ENCODE measurements at places on chromosomes 11 and 22.

GRCh38 chr22:25383892-25384291 is 164.5 kb downstream of the CRYBB2 start:
- no peak for DNase-seq

DNA sequence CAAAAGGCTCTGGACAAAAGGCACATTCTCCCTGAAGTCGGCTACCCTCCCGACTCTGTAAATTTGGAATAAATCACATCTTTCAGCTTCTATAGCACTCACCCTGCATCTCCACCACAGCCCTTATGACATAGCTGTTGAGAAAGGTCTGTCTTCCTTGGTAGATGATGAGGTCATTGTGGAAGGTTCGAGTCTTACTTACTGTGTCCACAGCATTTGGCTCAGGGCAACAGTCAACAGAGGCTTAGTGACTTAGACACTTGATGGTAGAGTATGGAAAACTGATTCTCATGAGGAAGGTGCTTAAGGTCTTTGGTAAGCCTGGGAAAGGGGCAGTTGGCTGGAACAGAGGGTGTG is 45.6 kb downstream of the PTPRJ start:
- no peak for DNase-seq

GRCh38 chr22:36478966-36479365 is 2.5 kb downstream of the TXN2 start:
- DNase-seq: no peak

DNA sequence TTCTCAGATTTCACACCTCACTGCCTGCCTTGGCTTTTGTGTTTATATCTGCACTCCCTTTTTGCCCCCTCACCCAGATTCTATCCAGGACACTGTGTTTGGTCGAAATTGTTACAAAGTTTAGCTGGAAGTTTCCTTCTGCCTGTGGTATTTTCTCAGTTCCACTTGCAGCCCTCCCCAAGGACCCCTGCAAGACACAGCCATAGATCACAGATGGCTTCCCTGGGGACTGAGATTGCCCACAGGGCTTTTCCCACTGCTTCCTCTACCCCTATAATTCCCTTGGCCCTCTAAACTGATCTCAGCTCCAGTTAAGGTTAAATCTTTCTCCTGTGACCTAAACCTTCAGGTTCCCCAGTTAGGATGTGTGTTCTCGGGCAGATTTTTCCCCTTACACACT is 146.1 kb upstream of the C11orf87 start:
- no peak for DNase-seq

- peak; percentile 54 for DNase-seq
Observed at GRCh38 chr11:128473636-128474035, 113.7 kb downstream of the ETS1 start.

- no peak for DNase-seq
Observed at GRCh38 chr22:32823024-32823730, 21.7 kb downstream of the TIMP3 start.

- peak; percentile 43 for DNase-seq
Observed at GRCh38 chr22:37661160-37661924, 2.8 kb downstream of the PDXP start.

- no peak for DNase-seq
Observed at GRCh38 chr11:132253469-132254264, 883.3 kb downstream of the NTM start.

- DNase-seq: peak; percentile 48
Observed at GRCh38 chr11:65047581-65048422, 6.8 kb downstream of the SAC3D1 start.

DNA sequence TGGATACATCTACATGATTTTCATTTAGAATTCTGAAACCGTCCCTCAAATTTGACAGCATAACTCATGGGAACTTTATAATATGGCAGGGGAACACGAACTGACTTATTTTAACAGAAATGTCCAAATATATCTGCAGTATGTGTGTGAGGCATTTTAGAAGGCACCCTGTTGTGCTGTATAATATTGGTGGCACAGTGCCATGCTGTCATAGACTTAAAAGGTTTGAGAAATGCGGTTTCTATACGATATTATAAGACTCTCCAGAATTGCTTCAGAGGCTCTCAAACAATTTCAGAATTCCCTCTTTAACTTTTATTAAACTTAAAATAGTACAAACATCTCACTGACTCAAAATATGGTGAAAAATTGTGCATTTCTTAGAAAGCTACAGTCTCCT is 181.6 kb downstream of the MSANTD4 start:
- DNase-seq: no peak

DNA sequence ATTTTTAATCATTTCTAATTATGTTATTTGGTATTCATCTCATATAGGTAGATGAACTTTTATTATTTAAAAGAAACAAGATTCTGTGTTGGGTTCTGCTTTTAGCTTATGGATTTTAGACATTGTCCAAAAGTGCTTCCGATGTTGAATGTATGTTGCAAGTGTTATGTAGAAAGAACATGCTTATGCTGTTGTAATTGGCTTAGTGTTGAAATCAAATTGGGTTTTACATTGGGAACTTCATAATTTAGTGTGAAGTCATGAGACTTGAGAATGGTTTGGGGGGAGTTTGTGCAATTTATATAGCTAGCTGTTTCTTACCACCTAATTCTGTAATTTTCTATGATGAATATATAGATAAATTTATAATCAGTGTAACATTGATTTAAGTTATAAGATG is 3.6 kb downstream of the MTMR3 start:
- DNase-seq: no peak

- peak; percentile 54 for DNase-seq
Observed at GRCh38 chr22:35299217-35299672, 449 bp upstream of the TOM1 start.

GRCh38 chr22:37010174-37010573 is 9.1 kb downstream of the TST start:
- DNase-seq: no peak

DNA sequence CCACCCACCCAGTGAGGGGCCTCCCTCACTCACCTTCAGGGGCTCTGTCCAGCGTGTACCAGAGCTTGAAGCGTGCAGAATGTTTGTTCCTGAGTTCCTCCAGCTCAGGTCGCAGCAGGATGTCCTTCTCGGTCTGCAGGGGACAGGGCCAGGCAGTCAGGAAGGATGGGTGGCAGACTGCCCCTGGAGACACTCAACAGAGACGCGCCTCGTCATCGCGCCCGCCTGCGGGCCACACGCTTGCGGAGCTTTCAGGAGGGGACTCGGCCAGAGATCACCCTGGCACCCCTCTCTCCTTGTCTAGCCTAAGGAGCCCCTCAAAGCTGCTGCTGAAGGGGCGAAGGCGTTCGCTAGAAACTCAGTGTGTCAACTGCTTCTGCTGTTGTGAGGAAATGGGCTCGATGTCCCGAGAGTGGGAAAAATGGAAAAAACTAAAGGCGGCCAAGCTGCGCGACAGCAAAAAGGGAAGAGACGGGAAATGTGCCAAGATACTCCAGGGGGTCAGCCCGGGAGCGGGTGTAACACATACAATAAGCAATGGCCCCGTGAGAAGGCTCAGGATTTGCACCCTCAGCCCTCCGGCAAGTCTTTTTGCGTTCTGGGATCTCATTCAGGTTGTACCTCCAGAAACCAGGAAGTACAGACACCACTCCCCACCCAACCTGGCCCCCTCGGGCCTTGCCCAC is 9.2 kb upstream of the POLDIP3 start:
- DNase-seq: no peak

GRCh38 chr11:11382858-11383532 is 29.9 kb upstream of the CSNK2A3 start:
- no peak for DNase-seq

DNA sequence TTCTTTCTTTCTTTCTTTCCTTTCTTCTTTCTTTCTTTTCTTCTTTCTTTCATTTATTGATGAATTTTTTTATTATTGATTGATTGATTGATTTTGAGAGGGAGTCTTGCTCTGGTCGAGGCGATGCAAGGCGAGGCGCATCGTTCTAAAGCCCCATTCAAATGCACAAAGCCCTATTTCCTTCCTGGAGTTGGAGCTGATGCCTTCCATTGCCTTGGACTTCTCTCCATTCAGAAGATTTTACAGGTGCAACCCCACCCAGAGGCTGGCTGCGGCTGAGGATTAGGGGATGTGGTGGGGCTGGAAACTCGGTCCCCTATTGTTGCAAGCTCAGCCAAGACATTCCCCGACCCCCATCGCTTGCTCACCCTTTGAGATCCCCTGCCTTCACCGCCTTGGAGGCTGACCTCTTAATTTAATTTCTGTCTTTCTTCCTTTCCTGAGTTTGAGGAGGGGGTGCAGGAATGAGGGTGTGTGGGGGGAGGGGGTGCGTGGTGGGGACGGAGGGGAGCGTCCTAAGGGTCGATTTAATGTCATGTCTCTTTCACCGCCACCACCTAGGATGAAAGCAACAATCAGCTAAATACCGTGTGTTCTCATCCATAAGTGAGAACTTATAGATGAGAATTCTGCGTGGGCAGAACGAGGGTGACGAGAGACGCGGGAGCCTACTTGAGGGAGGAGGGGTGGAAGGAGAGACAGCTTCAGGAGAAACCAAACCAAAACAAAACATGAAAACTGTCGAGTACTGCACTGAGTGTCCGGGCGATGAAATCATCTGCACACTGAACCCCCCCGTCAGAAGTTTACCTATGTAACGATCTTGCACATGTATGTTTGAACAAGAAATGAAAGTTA is 3913.9 kb upstream of the OR11H1 start:
- DNase-seq: no peak

GRCh38 chr11:78560153-78560552 is 14.5 kb downstream of the NARS2 start:
- DNase-seq: no peak

DNA sequence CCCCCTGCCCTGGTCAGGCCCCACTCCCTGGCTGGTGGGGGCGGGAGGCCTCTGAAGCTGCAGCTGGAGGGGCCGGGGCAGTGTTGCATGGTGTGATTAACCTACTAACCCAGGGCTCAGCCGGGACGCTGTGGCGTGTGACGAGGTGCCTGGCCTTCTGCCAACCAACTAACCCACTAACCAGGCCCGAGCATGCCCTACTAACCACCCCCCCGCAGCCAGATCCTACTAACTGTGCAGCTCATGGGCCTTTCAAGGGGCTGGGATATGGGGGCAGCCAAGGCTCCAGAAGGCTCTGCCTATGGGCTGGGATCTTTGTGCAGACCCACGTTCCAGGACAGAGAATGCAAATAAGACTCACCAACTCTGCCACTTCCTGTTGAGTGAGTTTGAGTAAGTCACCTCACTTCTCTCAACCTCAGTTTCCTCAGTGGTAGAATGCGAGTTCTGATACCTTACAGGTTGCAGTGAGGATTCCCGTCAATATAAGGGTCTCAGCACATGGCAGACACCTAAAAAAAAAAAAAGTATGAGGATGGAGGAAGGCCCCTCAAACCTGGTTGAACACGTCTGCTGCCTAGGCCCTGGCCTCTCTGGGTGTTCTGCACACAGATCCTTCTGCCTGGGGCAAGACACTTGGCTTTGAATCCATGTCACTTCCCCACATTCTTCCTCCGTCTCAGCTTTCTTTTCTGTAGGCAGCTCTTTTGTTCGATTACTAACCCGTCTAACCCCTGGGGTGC is 14.1 kb downstream of the MIAT start:
- peak; percentile 80 for DNase-seq

GRCh38 chr11:32529994-32530588 is 53.5 kb upstream of the EIF3M start:
- no peak for DNase-seq

All from CD4-positive, alpha-beta T cell treated with Interleukin-6 for 4 hours (primary cell).